ENCODE measurements at places on chromosomes 7 and 10.

DNA sequence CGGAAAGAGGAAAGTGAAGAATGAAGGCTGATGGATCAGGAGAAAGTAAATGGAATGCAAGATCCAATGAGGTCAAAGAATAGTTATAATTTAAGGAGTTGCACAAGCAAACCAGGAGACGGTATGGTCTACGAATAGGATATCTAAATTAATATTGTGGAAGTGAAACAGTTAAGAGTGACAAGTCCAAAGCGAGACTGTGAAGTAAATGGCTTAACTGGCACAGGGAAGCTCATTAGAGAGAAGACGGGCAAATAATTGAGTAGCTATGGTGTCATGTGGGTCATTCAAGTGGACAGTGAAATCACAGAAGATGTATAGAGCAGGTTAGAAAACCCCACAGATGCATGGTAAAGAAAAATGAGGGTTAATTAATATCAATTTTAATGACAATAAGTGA is 3.2 kb downstream of the CYP51A1 start:
- no peak for DNase-seq

DNA sequence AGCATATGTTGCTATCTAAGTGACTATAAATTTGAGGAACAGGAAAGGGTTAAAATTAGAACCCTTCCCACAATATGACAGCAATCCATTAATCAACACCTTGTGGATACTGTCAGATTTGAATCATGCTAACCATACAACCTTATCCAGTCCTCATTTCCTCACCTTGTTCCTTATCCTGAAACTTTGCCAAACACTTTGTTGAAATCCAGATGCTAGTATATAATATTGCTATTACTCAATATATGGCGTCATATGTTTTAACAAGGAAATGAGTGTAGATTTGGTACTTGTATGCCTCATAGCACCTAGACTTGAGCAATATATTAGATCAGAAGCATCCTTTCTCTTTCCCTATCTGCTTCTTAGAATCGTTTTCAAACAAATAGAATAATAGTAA is 66.3 kb upstream of the SLC25A13 start:
- DNase-seq, result no peak

DNA sequence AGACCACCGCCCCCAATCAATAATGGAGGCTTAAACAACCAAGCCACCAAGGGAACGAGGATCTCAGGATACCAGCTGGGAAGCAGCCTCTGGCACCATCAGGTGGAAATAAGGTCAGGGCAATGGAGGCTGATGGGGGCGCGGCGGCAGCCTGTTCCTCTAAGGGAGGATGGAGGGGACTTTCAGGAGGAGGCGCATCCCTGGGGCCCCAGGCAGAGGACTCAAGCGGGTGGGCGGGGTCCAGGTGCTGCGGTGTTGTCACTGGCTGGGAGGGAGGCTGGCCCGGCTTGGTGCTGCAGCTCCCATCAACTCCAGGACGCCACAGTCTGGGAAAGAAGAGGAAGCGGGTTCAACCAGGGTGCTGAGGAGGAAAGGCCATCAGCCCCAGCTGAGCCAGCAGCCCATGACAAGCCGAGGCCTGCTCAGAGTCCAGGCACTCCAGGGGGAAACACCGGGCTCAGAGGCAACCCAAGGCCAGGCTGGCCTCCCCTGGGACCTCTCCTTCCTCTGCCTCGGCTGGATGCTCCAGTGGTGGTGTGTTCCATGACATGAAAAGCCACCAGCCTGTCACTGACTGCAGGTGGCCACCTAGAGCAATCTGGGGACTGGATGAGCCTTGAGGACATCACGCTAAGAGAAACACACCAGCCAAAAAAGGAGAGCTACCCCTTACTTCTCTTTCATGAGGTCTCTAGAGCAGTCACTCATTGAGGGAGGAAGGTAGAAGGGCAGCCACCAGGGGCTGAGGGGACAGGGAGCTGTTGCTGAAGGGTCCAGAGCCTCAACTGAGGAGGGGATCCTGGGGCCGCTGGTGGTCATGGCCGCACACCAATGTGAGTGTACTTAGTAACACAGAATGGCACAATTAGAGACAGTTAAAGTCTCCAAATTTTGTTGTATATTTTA is 4.6 kb downstream of the GIGYF1 start:
- DNase-seq, result no peak

DNA sequence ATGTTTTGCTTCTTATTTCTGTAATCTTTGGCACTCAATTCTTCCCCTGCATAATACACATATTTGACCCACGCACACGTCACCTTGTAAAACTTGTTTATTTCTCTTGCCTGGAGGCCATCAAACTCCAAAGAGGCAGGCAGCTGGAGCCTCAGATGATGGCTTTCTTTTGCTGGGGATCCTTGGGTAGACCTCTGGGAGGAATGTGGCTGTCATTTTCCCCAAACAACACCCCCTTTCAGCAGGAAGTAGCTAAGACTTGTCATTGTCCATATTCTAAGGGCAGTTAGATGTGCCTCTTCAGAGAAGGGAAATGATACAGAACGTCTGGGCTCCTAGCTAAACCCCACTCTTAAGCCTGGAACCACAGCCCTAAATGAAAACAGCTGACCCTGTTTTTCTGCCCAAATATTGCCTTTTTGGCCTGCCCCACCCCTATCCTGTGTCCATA is 111.3 kb downstream of the ITGB8 start:
- no peak for DNase-seq

DNA sequence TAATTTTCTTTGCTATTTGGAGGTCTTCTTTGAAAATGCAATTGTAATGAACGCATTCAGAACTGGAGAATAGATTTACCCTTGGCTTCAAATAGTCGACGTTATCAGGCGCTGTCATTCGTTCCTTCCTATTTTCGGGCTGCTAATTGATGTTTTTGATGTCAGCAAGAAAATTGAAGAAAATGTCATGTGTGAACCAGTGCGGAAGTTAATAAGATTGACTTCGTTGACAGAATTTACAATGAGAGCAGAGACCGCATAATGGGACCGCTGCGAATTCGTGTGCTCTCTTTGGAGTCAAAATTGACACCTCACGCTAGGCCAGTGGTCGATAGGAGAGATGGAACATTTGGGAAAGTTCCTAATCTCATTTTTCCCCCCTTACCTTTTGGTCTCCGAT is 168.8 kb downstream of the TCF7L2 start:
- DNase-seq, result no peak

- peak; percentile 81 for DNase-seq
These were observed 57.1 kb upstream of the PCGF5 start for GRCh38 chr10:91163269-91163868.

- no peak for DNase-seq
These were observed 104.7 kb downstream of the LSM5 start for GRCh38 chr7:32385316-32385956.

GRCh38 chr7:101590663-101591435 is 38.2 kb downstream of the MYL10 start:
- DNase-seq, result no peak

All from activated naive CD8-positive, alpha-beta T cell treated with anti-CD3 and anti-CD28 coated beads for 36 hours (primary cell).